Uterus (tissue), 4 donors: ENCODE measurements at places on chromosomes 5 and 9.

DNA sequence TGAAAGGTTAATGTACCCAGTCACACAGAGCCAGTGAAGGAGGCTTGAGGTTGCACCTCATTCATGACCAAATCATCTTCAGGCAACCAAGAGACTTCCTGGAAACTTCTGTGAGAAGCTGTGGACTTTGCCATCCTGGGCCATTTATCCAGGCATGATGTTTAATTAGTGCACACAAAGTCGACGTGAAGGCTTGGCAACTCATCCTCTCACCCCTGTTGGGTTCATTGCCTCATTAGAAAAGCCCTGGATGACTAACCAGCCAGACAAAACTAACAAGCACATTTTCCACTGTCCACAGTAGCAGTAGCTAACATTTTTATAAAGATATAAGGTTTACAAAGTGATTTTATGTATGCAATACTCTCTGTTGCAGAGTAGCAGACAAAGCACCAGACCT is 65.7 kb upstream of the ZNF462 start:
- DNase-seq, result no peak

DNA sequence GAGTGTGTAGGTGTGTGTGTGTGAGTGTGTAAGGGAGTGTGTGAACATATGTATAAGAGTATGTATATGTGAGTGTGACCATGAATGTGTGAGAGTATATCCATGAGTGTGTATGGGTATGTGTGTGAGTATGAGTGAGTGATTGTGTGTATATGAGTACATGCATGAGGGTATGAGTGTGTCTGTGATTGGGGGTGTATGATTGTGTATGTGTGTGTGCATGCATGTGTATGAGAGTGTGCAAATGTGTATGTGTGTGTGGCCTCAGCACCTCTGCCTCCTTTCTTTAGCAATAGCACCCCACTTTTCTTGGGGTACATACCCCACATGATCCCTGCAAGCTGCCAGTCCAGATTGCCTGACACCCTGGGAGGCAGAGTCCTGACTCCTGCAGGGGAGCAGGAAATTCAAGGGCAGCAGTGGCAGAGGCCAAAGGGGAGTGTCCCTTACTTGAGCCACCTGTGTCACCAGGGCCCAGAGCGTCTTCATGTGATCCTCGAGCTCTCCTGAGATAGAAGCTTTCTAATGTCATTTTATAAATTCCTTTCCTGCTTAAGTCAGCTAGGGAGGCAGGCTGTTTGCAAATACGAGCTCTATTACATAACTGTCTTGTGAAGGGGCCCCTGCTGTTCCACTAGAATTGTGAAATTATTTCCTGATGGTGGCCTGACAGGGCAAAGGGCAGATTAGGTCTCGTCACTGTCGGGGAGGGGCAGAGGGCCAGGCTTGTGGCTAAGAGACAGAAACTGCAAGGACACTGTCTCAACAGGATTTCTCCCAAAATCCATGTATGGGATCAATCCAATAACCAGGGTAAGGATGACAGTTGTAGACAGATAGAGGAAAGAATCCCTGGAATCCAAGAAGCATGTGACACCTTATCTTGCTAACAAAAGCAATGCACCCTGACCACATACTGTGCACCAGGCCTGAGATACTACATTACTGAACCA is 389.1 kb downstream of the GADD45G start:
- no peak for DNase-seq

DNA sequence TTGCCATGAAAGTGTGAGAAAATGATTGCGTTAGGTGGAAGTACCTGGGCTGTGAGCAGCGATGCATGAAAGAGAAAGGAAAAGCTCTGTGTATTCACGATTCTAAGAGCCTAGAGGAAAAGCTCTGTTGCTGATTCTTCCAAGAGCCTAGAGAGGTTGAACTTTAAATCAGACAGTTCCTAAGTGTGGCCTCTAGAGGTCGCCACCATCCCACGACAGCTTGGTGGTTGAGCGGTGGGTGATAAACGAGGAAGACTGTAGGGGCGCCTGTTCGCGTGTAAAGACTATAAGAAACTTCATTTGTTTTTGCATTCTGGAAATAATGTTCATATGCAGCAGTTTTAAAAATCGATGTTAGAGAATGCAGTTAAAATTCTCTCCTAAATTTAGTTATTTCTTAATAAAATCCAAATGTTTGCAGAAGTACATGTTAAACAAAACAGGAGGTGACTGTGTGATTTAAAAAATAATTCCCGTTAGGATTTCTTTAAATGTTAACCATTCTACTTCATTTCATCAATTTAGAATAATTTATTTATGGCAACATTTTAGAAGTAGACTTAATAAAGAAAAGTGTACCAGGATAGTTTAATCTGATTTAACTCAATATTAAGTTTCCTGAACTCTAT is 107.7 kb downstream of the TENT4A start:
- DNase-seq, result no peak

- no peak for DNase-seq
Observed at GRCh38 chr5:172837640-172838039, 3.6 kb downstream of the ERGIC1 start.

GRCh38 chr9:135990468-135991429 is 29.6 kb upstream of the UBAC1 start:
- no peak for DNase-seq
